Activated CD4-positive, CD25-positive, alpha-beta regulatory T cell treated with anti-CD3 and anti-CD28 coated beads, Interleukin-2, amount 50 U/mL, for 16 hours (primary cell): ENCODE measurements at places on chromosomes 5 and 9.

DNA sequence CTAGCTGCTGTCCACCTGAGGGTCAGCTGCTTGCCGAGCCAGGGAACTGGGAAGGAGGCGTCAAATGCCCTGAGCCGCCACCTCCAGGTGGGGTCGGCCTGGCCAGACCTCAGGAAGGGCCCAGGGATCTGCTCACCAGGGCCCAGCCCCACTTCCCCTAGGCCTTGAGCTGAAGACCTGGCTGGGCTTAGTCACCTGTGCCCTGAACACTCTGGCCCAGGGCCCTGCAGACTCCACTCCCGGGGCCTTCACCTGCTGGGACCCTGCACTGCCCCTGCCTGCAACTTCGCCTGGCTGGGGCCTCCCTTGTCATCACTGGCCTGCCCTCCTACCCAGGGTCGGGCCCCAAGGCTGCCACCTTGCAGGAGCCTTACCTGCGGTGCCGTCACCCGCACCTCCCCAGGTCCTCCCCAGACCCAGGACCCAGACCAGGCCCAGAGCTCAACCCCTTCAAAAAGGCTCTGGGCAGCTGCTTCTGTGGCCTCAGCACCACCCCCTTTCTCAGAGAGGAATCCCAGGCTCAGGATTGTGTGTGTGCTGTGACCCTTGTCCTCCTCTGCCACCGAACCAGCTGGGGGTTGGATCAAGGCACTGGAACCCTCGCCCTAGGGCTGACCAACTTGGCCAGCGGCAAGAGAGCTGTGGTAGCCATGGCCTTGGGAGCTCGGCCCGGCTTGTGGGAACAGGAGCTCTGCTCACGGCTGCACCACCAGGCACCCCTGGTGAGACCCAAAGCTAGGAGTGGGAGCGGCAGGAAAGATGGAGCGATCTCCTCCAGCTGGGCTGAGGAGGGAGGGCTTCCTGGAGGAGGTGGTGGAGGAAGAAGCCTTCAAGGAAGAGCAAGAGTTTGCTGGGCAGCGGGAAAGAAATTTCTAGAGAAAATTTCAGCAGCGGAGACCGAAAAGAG, 1.2 kb upstream of the NELFB start:
- no peak for DNase-seq

GRCh38 chr9:87324613-87325194, 173.0 kb upstream of the DAPK1 start:
- no peak for DNase-seq

- no peak for DNase-seq
Observed at GRCh38 chr5:168607946-168608345, 28.8 kb upstream of the PANK3 start.

DNA sequence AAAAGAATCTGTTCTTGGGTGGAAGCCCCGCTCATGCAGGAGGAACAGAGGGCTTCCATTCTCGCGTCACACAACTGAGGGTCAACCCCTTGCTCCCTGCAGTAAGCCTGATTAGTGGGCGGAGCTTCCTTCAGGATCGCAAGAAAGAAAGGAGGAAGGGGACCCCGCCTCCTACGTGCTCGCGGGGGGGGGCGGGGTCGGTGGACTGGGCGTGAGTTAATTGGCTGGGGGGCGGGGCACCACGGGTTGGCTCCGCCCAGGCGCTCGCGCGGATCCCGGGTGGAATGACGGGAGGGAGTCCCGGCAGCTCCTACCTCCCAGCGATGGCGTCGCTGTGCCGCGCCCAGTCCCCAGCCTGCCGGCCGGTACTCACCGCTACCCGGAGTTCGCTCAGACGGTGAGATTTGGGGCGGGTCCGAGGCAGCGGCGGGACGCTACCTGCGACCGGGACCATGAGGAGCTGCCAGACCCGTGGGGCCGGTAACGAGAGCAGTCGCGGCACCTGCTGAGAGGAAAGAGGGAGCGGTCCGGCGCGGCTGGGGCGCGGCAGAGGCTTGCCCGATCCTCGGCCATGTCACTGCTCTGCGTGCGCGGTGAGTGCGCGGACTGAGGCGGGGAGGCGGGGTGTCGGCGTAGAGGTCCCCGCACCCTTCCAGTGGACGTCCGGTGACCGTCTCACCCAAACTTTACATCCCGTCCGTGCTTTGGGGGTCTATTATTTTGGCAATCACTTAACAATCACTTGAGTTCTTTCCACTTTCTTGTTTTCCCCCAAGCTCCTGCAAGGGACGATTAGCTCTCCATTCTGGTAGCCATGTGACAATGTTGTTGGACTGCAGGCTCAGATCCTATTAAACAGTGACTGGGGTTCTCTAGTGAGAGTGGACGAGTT, at the start of gene UNC13B:
UNC13B (plus strand) TSS at position 297 of the 892 bp plus-strand sequence; CDS start at position 572, 275 bp downstream.
- peak; percentile 26 for DNase-seq

GRCh38 chr9:35294556-35294955, 132.7 kb downstream of the UNC13B start:
- DNase-seq: no peak

DNA sequence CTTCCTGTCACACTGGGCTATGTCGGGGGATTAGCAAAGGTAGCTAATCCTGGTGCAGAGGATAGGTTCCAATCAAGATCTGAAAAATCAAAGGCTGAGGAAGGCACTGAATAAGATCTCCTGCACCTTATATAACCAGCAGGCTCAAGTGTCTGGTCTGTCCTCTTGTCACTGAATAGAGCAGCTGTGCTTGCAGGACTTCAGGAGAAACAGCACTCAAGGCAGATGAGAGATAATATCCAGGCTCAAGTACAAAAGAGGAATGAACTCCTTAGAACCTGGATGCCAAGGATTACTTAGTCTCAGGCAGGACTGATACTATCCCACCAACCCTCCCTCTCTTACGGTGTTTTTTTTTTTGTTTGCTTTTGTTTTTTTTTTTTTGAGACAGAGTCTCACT, 108.8 kb upstream of the LRRTM2 start:
- DNase-seq: no peak

GRCh38 chr9:99114049-99114440, 9.1 kb downstream of the TGFBR1 start:
- no peak for DNase-seq

GRCh38 chr9:78905986-78906755, 609.2 kb downstream of the PSAT1 start:
- DNase-seq: no peak

GRCh38 chr5:68725905-68726683, 367.7 kb upstream of the SLC30A5 start:
- no peak for DNase-seq

- no peak for DNase-seq
Observed at GRCh38 chr9:20357037-20357432, 265.3 kb downstream of the MLLT3 start.

GRCh38 chr9:76690973-76691370, 73.3 kb upstream of the PCA3 start:
- no peak for DNase-seq

DNA sequence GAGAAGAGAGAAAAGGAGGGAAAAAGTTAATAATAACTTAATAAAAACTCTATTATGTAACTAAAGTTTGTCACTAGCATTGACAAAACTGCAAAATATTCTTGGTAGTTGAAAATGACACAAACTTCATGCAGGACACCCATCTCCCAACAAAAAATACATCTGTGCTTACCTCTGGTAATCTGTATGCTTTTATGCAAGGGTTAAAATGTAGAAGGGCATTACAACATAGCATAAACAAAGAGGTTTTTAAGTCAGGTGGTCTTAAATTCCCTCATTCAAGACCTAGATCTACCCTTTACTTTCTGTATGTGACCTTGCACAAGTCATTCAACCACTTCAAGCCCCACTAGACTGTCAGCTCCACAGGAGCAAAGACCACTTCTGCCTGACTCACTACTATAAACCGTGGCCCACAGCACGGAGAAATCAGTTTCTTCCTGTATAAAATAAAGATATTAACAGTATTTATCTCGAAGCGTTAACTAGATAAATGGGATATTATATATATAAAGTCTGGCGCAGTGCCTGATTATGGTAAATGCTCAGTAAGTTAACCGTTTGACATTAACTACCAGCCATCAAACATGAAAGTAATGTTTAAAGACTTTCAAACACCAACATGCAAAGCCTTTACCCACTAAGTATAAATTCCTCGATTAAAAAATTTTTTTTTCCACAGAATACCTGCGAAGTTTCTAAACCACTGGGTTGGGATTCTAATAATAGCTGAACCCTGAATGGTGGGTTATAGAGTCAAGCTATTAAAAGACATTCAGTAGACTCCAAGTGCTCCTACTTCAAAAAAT, 2.0 kb downstream of the FBXL17 start:
- no peak for DNase-seq

- no peak for DNase-seq
Observed at GRCh38 chr9:99433095-99433494, 211.0 kb downstream of the SEC61B start.

DNA sequence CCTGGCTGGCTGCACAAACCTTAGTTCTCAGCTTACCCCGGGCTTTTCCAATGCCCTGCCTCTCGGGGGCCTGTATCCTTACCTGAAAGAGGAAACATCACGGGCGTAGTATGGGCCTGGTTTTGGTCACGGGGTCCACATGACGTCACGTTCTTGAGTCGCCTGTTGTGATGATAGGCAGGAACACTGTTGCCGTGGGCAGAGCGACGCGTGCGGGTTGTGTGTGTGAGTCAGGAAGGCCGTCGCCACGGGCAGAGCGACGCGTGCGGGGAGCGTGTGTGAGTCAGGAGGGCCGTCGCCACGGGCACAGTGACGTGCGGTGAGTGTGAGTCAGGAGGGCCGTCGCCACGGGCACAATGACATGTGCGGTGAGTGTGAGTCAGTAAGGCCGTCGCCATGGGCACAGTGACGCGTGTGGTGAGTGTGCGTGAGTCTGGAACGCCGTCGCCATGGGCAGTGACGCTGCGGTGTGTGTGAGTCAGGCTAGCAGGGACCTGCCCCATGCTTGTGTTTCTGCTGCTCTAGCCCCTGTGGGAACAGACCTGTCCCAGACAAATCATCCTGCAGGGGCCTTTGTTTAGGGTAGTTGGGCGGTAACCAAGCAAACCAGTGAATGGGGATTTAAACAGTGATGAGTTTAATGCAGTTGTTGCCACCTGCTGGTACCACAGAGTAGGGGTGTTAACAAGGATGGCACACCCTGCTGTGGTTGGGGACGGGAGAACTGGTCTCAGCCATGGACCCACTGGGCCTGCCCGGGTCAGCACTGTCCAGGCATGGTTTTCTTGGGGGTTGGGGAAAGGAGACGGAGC, 19.8 kb downstream of the TRIP13 start:
- peak; percentile 56 for DNase-seq

- DNase-seq: no peak
Observed at GRCh38 chr5:62460578-62460983, 48.0 kb downstream of the IPO11 start.

DNA sequence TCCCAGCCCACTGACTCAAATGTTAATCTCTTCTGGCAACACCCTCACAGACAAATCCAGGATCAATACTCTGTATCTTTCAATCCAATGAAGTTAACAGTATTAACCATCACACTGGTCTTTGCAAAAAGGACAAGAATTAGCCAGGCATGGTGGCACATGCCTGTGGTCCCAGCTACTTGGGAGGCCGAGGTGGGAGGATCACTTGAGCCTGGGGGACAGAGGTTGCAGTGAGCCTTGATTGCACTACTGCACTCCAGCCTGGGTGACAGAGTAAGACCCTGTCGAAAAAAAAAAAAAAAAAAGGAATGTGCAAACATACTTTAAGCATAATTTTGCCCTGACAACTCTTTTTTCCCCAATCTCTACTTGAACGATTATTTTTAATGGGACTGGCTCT, 57.9 kb upstream of the ERBIN start:
- no peak for DNase-seq

- no peak for DNase-seq
Observed at GRCh38 chr5:6495433-6496206, 47.0 kb downstream of the UBE2QL1 start.

DNA sequence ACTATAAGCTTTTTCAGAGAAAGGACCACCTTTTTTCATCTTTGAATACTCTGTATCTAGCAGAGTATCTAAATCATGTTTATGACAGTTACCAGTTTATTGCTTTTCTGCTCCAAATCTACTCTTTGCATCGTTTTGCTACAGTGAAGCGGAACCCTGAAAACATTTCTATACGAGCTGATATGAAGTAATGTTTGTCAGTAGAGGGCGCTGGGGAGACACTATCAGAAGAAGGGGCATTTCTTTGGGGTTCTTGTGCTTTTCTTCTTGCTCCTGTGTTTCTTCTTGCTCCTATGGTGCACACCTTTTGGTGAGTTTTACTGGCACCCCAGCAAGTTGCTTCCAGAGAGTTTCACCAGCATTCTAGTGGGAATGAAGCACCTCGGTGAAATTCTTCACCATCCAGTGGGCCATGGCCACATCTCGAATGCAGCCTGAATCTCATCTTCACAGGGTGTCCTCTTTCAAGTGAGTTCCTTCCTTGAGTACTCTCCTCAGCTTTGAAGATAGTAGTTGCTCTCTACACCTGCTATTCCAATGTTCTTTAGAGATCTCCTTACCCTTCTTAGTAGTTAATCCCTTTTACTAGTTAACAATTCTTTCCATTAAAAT, 98.4 kb downstream of the FGF1 start:
- no peak for DNase-seq

DNA sequence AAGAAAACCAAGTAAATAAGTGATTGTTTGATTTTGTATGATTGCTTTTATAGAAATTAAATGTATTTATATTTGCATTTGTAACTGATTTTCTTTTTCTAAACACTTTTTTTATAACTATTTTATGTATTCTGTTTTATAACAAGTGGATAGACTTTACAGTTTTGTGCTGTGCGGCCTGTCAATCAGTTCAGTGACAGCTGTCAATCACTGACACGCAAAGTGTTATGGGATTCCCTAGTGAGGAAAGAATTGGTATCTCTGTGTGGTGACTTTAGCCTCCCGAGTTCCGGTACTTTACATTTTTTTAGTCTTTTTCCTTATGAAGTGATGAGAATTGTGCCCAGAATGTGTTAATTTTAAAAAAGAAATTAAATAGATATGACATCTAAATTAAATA, 16.3 kb downstream of the GPR151 start:
- DNase-seq: no peak

GRCh38 chr5:180723936-180724335, 15.9 kb downstream of the OR2Y1 start:
- DNase-seq: no peak

DNA sequence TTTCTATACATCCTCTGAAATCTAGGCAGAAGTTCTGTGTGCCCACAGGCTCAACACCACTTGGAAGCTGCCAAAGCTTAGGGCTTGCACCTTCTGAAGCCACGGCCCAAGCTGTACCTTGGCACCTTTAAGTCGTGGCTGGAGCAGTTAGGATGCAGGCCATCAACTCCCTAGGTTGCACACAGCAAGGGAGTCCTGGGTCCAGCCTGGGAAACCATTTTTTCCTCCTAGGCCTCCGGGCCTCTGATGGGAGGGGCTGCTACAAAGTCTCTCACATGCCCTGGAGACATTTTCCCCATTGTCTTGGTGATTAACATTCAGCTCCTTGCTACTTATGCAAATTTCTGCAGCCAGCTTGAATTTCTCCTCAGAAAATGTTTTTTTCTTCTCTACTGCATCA, 15.5 kb upstream of the PLK2 start:
- no peak for DNase-seq

GRCh38 chr9:111783857-111784256, 10.9 kb downstream of the SHOC1 start:
- no peak for DNase-seq

GRCh38 chr5:14250748-14251701, 107.9 kb downstream of the TRIO start:
- no peak for DNase-seq

GRCh38 chr5:126359884-126360283, 63.3 kb upstream of the GRAMD2B start:
- no peak for DNase-seq

GRCh38 chr5:150114102-150114641, 27.8 kb upstream of the CSF1R start:
- DNase-seq: no peak

GRCh38 chr5:81187885-81188284, 45.2 kb upstream of the CKMT2 start:
- DNase-seq: no peak
